ENCODE measurements at places on chromosomes 1 and 21.

DNA sequence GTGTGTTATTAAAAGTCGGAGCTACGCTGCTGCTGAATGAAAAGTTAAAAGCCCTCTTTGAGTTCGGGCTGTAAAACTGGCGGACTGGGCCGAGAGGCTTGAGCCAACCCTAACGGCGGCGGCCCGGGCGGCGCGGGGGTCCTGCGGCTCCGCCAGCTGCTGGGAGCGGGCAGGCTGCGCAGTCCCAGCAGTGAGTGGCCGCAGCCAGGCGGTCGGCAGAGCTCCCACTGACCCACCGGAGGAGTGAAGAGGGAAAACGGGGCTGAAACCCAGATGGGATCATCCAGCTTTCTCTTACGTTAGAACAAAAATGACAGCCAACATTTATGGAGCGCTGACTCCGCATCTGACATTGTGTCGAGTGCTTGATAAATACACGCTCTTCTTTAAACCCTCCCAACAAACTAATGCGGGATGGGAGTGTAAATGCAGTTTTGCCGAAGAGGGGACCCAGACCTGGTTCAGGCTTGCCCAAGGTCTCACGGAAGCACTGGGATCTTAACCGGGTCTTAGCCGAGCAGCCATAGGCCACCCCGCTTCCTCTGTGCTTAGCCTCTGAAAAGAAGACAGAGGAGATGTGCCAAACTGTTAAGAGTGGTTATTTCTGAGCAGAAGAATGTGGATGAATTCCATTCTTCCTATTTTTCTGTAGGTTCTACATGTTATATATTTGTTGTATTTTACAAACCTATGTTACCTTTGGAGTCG, 3.5 kb downstream of the GRHL3 start:
- DNase-seq, result no peak

DNA sequence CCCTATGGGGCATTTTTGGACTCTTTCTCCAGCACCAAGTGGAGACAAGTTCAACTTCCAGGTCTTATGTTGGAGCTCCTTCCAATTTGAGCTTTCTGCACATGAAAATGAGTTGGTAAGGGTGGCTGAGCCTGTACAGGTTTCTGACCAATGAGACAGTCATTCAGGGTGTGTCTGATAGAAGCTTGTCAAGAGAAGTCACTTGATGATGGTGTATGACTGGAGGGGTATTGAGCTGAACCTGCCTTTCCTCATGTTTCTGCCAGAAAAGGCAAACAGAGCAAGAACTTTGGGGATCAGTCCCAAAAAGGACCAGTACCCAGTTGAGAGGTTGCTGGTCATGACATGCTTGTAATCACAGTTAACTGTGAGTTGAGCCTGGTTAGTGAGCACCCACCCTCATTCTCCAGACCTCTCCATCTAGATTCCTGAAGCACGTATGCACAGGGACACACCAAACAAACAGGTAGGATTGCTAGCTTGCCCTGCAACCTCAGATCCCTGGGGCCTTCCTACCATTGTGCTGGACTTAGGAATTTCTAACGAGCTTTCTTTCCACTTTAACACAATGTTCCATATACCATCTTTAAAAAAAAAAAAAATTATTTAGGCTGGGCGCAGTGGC, 26.6 kb downstream of the FAM89A start:
- no peak for DNase-seq

- no peak for DNase-seq
These were observed 30.4 kb upstream of the PDE4B start for GRCh38 chr1:65762081-65762862.

DNA sequence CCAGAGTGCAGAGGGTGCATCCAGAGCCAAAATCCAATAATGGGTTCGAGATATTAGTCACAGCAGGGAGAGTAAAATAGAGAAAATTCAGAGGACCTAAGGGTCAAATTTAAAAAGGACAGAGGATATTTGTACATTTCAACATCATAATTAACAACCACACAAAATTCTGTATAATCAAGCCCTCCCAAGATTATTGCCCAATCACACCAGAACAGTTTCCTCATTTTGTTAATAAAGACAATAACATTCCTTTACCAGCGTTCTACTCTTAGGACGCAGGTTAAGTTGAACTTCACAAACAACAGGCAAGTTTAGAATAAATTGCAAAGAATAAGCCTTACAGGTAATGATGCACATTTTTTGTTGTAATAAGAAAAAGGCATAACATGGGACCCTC, 462.8 kb downstream of the PTPRC start:
- DNase-seq, result no peak

- no peak for DNase-seq
These were observed 103.5 kb downstream of the SIK1 start for GRCh38 chr21:43323244-43324005.

DNA sequence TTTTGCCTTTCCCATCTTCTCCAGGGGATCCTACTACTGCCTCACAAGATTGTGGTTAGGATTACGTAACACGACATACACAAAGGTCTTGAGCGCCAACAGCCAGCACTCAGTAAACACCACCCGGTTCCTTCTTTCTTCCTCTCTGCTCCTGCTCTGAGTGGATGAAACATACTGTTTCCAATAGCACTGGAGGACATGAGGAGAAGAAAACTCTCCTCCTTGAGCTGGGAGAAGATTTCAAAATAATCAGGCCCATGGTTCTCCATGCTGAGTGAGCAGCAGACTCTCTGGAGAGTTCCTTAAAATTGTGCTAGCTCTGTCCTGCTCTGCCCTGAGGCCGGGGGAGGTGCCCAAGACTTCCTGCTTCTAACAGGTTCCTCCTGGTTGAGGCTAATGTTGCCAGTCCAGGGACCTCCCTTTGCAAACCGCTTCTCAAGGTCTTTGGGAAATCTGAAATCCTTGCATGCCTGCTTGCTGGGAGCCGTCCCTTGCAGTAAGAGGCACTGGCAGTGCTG, 29.4 kb upstream of the MX1 start:
- DNase-seq, result no peak

- no peak for DNase-seq
These were observed 459.9 kb downstream of the ADGRL2 start for GRCh38 chr1:82260666-82261065.

DNA sequence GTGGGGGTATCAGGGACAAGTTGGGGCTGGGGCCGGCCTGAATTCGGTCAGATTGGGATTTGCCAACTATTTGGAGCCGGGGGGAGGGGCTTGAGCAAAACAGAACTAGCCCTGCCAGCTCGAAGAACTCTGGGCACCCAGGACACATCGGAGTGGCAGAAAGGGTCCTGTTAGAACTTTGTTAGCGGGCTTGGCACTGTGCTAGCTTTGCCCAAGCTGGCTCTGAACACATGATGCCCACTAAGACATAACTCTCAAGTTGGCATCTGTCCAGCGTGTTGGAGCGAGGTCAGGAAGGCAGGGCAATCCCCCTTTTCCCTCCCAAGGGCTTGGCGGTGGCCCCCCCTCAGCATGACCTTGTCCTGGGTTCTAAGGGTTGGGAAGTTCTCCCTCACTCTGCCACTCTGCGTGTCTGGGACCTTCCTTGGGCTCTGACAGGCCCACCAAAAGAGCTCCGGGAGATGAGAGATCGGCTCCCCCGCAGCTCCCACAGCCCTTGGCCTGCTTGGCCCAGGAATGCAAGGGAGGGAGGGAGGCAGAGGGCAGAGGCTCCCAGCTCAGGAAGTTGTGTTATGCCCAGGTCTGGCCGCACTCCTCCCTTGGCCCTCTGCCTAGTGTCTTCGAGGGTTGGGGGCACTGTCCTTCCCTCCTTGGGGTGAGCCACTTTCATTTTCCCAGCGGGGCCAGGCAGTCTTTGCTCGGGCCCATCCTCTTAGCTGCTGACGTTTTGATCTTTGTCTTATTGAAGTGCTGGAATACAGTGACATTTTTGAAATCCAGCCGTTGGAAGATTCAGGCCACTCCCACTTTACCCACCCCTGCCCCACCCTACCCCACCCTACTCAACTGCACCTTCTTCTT, 1.2 kb downstream of the LMNA start:
- DNase-seq, result peak; percentile 47

DNA sequence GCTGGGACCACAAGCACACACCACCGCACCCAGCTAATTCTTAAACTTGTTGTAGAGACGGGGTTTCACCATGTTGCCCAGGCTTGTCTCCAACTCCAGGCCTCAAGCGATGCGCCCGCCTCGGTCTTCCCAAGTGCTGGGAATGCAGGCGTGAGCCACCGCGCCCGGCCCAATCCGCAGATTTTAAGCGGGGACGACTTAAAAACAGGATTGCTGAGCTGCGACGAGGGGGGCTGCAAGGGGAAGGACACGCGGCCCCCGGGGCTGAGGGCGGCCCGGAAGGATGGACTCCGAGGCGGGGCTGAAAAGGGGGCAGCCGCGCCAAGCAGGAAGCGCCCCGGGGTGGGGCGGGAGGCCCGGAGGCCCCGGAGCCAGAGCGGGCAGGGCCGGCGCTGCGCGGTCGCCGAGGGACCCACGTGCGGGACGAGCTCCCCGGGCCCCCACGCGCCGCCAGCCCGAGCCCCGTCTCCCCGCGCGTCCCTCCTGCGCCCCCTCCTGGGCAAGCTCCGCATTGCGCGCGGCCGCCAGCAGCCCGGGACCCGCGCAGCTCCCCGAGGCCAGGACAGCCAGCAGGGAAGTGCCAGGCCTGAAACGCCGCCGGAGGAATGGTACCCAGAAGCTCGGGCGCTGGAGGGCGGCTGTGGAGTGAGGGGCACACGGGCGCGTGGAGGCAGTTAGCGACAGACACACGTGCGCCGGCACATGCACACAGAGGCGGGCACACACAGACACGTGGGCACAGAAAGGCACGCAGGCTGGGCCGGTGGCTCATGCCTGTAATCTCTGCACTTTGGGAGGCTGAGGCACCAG, 5.5 kb upstream of the PRKCZ start:
- DNase-seq, result peak; percentile 82

GRCh38 chr1:228060458-228061190, 21.9 kb upstream of the ARF1 start:
- DNase-seq, result no peak

GRCh38 chr1:244097523-244098405, 46.7 kb downstream of the ZBTB18 start:
- DNase-seq, result no peak

DNA sequence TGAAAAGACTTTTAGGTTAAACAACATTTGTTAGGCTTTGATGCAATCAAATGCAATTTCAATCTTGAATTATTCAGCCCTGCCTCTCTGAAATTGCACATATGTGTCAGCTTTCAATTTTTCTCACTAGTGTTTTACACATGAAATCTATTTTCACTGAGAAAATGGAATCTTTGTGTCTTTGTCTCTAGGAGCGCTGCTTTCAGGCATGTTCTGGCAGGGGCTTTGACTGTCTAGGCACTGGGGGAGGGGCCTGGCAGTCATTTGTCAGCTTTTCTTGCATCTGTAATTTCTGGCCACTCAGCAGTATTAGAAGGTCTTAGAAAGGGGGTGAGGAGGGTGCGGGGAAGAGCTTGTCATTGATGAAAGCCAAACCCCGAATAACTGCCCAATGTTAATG, 264.4 kb downstream of the PTPRC start:
- DNase-seq, result no peak

GRCh38 chr1:94025383-94026340, 95.3 kb downstream of the ABCA4 start:
- DNase-seq, result peak; percentile 19

DNA sequence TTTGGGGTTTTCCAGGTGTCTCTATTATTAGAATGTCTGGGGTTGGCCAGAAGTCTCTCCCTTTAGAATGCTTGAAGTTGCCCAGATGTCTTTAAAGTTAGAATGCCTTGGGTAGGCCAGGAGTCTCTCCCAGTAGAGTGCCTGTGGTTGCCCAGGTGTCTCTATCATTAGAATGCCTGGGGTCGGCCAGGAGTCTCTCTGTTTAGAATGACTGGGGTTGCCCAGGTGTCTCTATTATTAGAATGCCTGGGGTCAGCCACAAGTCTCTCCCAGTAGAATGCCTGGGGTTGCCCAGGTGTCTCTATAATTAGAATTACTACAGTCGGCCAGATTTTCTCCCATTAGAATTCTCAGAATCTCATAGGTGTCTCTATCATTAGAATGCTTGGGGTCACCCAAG, 55.2 kb downstream of the RNF187 start:
- no peak for DNase-seq

- DNase-seq, result no peak
These were observed 78.9 kb upstream of the C1orf174 start for GRCh38 chr1:3978990-3979325.

GRCh38 chr1:167748906-167749305, 27.1 kb downstream of the MPZL1 start:
- no peak for DNase-seq

- no peak for DNase-seq
These were observed 38.7 kb upstream of the NEK2 start for GRCh38 chr1:211714154-211714553.

GRCh38 chr1:220631238-220631815, 58.8 kb upstream of the C1orf115 start:
- DNase-seq, result no peak

GRCh38 chr1:84724128-84724860, 34.0 kb upstream of the SSX2IP start:
- DNase-seq, result peak; percentile 61

DNA sequence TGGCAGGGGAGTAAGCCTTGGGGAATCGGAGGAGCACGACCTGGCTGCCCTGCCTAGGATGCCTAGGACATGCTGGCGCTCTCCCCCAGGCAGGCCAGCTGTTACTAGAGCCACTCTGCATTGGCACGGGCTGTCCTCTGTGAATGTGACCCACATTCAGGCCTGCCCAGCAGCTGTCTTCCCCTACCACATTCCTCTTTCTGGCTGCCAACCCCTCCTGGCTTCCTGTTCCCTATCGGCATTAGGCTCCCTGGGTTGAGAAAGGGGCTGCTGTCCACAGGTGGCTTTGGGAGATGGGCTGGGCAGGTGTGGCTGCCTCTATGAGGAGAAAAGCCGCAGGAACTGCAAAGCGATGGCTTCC, 2.3 kb upstream of the NFASC start:
- no peak for DNase-seq

GRCh38 chr1:54302951-54303843, 103.0 kb downstream of the SSBP3 start:
- DNase-seq, result no peak

- DNase-seq, result no peak
These were observed 917.9 kb upstream of the B3GALT2 start for GRCh38 chr1:194104247-194104844.

DNA sequence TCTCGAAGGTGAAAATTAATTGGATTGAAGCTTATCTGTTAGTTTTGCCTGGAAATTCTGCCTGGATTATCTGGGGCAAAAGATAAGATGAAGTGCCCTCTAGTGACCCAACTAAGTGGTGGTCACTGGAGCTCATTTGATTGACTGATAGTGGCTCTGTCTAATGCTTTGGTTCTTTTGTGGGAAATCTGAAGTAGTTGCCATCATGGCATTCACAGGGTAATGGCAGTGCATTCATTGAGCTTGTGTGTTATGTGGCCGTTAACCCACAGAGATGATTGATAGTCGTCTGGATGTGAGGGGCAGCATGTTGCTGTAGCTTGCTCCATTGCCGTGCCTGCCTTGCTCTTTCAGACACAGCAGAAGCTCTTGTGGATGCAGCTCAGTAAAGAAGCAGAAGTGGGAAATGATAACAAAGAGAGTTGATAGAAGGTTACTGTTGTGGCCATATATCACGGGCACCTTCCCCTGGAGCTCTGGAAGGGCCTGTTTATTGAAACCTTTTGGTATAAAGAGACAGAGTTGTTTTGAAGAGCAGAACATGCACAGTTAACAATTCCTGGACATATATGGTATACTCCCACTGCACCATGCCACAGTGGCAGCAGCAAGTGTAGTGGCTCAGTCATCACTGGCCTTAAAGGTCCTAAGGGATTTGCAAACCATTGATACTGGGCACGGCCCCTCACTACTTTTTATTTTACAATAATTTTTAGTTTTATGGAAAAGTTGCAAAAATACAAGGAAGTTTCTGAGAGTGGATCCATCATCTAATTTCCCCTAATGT, 42.0 kb downstream of the CXADR start:
- DNase-seq, result no peak
